ENCODE measurements at places on chromosomes 3 and 15.

DNA sequence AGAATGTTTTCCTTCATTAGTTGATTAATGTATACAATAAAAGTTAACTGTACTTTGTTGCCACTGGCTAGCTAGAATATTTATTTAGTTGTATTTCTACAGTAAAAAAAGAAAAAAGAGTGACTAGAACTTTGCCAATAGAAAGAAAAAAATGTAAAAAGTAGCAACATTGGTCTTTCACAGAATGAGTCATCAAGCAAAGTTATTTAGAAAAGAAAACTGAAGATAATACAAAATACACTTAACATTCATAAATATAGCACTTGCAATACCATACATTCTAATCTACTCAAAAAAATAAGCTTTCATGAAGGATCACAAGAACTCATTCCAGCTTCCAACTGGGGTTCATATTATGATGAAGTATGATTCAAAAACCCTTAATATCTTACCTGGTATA, 83.4 kb downstream of the AQR start:
- DNase-seq = no peak

GRCh38 chr15:89150762-89151664, 62.8 kb downstream of the ABHD2 start:
- DNase-seq = peak; percentile 47

DNA sequence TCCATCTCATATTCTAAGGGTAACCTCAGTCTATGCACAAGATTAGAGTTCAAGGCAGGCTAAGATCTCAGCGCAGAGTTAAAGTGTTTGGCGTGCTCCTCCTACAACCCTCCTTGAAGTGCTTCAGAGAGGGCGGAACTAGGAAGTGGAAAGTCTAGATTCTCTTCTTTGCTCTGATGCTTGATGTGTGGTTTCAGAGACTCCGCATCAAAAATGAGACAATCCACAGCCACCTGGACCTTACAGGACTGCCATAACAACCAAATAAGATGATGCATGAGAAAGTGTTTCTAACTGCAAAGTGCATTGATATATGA, 161.3 kb upstream of the ATP11B start:
- no peak for DNase-seq

DNA sequence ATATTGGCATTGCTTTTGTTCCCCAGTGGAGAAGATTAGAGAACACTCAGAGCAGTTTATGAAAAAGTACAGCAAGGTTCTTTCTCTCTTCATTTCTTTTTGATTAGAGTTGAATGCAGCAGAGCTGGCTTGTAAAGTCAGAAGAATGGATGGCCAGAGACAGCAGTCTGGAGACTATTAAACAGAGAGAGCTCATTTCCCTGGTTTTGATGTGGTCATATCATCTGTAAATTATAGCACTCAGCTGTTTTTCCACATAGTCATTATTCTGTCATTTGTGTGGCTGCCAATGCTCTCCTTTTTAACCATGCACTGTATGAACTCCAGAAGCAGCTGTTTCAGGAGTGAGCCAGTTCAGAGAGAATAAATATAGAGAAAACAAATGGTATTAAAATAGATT, 177.4 kb upstream of the CRBN start:
- DNase-seq = no peak

DNA sequence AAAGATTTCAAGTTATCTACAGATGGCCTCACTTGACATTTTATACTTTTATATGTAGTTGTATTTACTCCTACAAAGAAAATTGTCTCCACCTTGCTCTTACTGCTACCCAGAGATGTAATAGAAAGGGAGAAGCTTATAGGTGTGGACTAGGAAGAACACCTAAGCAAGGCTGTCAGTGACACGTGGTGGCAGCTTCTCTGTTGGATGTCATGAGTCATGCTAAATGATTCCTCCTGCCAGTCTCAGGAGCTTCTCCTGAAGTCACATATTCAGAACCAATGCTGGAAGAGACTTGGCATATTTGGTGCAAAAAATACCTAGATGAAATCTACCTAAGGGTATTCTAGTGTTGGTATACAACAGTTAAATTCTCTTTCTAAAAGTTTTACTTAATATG, 184.7 kb downstream of the LRRC3B start:
- no peak for DNase-seq

GRCh38 chr3:100185847-100186246, 71.5 kb upstream of the FILIP1L start:
- no peak for DNase-seq

GRCh38 chr3:136412307-136412706, 162.2 kb downstream of the PCCB start:
- no peak for DNase-seq

- DNase-seq = no peak
Measured at GRCh38 chr15:52518487-52519371, 10.0 kb downstream of the MYO5A start.

DNA sequence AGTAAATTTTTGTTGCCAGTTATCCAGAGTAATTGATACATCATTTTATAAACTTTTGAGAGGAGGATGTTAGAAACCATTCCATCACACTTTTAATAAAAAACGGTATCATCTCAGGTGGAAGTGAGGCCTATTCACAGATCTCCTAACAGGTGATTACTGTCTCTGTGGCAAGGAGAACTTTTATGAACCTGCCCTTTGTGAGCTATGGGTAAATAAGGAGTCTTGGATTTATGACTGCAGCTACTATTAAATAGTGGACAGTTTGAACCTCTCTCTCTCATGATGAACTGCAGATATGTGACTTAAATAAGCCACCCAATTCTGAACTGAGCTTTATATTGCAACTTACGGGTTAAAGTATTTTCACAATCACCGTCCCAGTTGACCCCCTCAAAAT, 45.7 kb downstream of the ZFAND6 start:
- DNase-seq = no peak

DNA sequence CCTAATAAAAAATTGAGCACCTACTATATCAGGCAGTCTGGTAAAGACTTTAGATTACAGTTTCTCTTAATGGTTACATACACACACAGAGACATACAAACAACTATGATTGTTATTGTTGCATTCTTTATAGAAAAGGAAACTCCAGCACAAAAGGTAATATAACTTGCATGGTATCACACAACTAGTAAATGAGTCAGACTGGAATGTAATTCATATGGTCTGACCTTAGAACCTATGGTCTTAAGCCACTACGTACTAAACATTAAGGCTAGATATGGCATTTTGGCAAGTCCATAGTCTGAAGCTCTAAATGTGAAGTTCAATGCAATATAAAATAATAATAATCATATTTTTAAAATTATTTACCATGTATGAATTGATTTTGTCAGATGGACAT, 380.6 kb downstream of the LSAMP start:
- DNase-seq = no peak

GRCh38 chr3:72144773-72145505, 360.0 kb upstream of the PROK2 start:
- peak; percentile 83 for DNase-seq

GRCh38 chr3:146342989-146343388, 92.1 kb upstream of the PLSCR4 start:
- no peak for DNase-seq

All from KBM-7 (cell line).